ENCODE measurements at places on chromosomes 13 and 19.

DNA sequence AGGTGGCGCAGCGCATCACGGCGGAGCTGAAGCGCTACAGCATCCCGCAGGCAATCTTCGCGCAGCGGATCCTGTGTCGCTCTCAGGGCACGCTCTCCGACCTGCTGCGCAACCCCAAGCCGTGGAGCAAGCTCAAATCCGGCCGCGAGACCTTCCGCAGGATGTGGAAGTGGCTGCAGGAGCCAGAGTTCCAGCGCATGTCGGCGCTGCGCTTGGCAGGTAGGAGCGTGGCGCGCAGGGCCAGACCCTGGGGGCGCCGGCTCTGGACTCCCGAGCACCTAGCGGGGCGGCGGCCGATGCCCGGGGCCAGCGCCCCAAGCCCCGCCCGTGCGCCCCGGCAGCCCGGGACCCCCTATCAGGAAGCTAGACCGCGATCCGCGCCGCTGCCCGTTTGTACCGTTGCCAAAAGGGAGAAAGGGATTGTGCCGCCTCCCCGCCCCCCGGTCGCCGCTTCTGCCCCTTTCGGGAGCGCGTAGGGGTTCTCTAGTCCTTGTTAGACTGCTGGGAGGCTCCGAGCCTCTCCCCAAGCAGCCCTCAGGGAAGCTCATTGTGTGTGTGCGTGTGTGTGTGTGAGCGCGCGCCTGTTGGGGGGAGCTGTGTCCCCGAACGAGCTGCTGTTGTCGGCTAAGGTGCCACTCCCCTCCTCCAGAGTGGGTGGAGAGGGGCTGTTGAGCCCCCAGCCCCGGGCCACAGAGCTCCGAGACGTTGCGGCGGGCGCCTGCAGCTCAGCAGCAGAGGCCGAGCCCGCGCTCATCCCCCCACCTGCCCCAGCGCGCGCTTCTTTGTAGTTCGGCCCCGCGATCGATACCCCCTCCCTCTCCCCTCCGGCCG is 1.5 kb downstream of the ONECUT3 start:
- no peak for DNase-seq

DNA sequence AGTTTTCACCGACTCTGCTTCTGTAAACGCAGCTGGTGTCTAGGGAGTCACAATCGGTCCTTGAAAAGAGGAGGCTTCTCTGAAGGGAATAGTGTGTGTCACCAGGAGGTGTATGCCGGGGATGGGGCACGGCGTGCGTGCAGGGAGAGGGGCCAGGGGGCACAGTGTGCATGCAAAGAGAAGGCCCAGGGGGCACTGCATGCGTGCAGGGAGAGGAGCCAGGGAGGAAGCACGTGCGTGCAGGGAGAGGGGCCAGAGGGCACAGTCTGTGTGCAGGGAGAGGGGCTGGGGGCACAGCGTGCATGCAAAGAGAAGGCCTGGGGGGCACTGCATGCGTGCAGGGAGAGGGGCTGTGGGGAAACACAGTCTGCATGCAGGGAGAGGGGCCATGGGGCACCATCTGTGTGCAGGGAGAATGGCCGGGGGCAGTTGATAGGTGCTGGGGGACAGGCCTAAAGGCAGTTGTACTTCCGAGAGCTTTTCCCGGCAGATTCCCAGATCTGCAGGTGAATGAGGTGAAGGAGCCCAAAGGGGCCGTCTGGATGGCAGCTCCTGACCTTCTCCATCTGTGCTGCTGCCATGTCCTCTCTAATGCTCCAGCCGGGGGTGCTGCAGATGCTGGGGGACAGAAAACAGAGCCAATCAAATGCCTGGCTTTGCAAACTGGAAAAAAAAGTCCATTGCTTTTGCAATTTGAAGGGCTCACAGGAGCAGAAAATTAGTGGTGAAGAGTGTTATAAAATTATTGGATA is 36.4 kb downstream of the ATP11A start:
- no peak for DNase-seq

DNA sequence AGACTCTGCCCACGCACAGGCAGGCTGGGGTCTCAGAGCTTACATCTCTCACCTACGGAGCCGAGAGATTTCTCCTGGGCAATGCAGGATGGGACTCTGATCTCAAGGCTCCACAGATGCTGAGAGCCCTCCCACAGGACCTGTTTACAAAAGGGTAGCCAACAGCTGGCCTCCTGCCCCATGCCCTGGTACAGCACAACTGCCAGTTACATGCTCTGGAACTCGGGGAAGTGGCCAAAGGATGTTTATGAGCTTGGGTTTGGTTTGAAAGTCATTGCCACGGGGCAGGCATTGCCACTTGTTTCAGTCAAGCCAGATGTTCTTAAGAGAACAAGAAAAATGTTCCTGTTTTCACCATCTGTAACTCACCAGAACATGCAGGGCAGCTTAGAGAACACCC is 3.5 kb downstream of the DHRS12 start:
- DNase-seq: no peak

DNA sequence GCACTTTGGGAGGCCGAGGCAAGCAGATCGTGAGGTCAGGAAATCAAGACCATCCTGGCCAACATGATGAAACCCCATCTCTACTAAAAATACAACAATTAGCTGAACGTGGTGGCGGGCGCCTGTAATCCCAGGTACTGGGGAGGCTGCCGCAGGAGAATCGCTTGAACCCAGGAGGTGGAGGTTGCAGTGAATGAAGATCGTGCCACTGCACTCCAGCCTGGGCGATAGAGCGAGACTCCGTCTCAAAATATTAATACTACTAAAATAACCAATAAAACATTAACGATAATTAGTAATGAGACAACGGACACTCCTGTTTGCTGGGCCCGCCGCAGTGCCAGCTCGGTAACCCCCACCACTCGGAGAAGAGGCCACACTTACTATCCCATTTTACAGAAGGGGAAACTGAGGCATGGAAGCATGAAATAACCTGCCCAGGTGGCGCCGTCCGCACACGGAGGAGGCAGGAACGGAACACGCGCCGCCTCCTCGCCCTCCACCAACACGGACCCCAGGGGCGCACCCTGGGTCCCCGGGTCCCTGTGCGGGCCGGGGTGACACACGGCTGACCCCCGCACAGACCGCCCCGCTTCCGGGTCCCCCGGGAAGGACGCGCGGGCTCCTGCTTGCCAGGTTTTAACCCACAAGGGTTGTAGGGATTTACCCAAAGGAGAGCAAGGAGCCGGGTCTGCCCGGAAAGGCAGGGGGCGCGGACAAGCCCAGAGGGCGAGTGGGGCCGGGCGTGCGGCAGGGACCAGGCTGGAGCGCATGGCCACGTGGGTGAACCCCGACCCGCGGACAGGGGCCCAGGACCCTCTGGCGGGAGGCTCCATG is 1.6 kb downstream of the R3HDM4 start:
- DNase-seq: no peak

GRCh38 chr13:39847336-39847735 is 191.9 kb downstream of the COG6 start:
- no peak for DNase-seq

DNA sequence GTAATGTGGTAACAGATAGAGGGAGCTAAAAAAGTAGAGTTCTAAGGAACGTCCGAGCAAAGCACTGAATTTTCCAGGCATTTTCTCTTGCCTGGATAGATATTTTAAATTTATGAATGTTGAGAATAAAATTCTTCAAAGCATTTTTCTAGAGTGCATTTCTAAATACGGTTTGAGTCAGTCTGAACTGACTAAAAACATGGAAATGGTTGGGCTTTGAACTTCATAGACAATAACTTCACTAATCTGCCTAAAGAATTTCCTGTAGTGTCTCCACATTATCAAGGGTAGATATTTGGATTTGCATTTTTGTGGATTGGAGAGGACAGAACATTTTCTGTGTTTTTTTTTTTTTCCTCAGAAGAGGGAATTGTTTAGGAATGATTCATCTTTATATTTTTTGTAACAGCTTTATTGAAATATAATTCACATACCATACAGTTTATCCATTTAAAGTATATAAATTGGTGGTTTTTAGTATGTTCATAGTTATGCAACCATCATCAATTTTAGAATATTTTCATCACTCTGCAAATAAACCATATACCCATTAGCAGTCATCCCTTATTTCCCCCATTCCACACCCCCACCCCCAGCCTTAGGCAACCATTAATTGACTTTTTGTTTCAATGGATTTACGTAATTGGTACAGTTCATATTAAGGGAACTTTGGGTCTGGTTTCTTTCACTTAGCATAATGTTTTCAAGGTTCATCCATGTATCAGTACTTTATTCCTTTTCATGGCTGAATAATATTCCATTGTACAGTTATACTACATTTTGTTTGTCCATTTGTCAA is 20.7 kb downstream of the GARRE1 start:
- DNase-seq: peak; percentile 99

DNA sequence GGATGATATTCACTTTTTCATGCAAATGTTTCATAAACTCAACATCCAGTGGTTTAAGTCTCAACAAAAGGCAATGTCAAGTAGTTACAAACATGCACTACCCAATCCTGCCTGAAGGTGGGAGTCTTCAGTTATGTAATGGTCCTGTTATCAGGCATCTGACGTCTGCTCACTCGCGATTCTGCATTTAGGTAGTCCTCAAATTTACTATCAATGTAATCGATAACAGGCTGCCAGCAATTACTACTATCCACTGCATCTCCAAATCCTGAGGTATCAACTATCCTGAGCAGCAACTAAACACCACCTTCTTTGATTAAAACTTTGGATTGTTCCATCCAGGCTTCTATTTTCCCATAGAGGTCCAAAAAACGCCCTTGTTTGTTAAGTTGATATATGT is 51.2 kb downstream of the NLRP12 start:
- peak; percentile 29 for DNase-seq

DNA sequence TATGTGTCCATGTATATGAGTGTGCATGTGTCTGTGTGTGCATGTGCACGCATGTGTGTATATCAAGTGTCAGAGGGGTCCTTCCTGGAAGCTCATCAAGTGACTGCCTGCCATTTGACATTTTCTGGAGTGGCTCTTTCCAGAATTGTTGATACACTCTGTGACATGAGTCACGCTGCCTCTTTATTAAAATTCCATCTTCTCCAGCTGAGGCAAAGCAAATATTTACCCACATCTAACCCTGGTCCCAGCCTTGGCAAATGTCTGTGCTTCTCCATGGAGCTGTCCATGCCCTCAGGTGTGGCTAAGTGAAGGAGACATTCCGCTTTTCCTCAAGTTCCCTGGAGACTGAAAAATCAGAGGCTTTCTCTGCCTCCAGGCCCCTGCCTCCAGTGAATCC is 88.2 kb upstream of the MBNL2 start:
- no peak for DNase-seq

DNA sequence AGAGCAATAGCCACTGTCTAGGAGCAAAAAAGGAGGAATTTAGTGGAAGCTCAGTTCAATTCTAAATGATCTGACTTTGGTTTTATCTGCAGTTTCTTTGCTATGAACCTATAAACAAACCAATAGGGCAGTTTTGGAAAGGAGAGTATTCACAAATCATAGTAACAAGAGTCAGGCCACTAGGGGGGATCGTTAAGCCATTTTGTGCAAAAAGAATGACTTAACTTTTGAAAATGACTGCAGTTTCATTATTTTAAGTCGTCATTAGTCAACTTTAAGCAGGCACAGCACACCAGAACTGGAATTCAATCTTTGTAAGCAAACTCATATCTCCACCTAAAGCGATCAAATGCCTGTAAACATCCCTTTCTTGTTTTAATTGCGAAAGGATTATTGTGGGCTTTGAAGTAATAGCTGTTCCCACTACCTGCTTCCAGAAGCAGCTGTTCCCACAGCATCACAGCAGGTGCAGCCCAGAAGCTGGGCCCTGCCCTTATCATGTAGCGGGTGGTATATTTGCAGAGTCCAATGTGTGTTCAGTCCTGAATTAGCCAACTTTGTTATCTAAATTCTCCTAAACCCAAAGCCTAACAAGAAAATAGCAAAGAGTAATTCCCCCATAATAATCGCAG is 51.5 kb downstream of the SOX21 start:
- peak; percentile 35 for DNase-seq

GRCh38 chr13:49304763-49305700 is 57.3 kb downstream of the CDADC1 start:
- DNase-seq: no peak

DNA sequence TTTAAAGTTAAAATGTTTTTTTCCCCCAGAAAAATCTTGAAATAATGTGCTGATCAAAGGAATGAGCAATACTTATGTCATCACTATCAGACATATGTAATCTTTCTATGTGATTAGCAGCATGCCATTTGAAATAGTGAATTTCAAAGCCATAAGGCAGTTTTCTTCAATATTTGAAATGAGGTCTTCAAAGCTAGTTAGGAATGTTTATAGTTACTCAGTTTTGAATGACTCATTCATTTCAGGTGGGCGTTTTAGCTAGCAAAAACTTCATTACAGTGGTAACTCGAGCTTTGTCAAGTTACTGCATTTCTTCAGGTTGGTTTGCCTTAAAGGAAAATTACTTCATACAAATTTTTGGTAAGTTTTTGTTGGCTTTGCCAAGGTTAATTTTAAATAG is 102.1 kb downstream of the ATP8A2 start:
- DNase-seq: no peak

DNA sequence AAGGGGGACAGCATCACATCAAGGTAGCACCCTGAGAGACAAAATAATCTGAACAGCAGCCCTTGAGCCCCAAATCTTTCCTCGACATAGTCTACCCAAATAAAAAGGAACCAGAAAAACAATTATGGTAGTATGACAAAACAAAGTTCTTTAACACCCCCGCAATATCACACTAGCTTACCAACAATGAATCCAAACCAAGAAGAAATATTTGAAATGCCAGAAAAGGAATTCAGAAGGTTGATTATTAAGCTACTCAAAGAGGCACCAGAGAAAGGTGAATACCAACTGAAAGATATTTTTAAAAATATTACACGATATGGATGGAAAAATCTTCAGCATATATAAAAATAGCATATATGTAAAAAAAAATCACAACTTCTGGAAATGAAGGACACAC is 252.9 kb upstream of the SLITRK6 start:
- DNase-seq: no peak

DNA sequence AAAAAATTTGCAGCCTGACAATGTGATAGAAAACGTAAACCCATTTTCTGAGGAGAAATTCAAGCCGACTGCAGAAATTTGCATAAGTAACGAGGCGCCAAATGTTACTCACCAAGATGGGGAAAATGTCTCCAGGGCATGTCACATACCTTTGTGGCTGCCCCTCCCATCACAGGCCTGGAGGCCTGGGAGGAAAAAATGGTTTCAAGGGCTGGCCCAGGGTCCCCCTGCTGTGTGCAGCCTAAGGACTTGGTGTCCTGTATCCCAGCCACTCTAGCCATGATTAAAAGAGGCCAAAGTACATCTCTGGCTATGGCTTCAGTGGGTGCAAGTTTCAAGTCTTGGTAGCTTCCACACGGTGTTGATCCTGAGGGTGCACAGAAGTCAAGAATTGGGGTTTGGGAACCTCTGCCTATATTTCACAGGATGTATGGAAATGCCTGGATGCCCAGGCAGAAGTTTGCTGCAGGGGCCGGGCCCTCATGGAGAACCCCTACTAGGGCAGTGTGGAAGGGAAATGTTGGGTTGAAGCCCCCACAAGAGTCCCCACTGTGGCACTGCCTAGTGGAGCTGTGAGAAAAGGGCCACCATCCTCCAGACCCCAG is 1842.3 kb downstream of the PCDH9 start:
- no peak for DNase-seq

- DNase-seq: no peak
These were observed 793.5 kb downstream of the OLFM4 start for GRCh38 chr13:53822136-53822535.
